ENCODE measurements at places on chromosomes 4 and X.

- DNase-seq: no peak
Measured at GRCh38 chr4:184267206-184267608, 49.5 kb upstream of the ENPP6 start.

GRCh38 chr4:60737858-60738257 lies 462.3 kb upstream of the ADGRL3 start:
- no peak for DNase-seq

- DNase-seq: no peak
Measured at GRCh38 chrX:53075011-53075410, 7.2 kb upstream of the TSPYL2 start.

- no peak for DNase-seq
Measured at GRCh38 chrX:47206316-47206715, 12.2 kb upstream of the CDK16 start.

DNA sequence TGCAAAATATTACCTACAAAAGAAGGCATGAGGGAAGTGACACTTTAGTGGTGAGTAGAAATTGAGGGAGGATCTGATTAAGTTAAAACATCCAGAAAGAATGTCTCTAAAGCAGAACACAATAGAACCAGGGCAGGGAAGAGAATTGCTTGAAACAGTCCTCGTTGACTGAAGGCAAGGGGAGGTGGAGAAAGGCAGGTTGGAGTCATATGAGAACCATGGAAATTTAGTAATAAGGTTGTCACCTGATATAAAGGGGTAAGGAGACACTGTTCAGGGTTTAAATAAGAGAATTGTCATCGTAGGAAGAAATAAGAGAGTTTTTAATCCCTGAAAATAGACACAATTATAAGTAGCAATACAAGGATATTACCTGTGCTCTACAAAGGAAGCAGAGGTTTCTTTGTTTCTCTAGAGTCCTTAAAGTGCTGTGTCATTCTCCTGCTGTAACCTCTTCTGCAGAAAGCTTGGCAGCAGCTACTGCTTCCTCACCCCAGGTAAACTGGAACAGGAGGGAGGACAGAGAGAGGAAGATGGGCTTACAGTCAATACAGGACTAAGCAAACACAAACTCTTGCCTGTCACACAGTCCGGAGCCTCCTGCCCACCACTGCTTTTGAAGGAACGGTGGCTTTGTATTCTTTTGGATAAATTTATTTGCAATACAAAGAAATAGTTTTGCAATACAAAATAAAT lies 258.4 kb downstream of the PPARGC1A start:
- no peak for DNase-seq

DNA sequence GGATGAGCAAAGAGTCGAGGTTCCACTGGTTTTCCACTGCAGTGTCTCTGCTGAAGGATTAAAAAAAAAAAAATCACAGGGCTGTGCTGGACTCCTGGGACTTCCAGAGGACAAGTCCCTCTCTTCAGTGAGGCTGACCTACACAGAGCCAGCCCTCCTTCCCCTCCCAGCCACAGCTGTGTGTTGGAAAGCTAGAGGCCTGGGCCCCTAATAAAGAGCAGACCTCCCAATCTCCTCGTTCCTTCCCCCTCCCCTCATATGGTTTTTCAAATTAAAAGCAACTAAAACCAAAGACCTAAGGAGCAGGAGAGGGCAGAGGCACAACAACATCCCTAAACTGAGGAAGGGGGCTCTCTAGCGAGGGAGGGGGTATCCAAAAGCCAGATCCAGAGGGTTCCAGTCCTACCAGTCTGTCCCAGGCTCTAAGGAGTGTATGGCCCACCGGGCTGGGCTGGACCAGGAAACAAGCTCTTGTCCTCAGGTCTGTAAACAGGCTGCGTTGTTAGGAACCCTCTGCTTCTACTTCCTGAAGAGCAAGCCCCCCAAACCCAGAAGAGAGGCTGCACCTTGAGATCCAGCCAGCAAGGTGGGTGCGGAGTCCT lies 4.0 kb upstream of the PDGFRA start:
- DNase-seq: no peak

DNA sequence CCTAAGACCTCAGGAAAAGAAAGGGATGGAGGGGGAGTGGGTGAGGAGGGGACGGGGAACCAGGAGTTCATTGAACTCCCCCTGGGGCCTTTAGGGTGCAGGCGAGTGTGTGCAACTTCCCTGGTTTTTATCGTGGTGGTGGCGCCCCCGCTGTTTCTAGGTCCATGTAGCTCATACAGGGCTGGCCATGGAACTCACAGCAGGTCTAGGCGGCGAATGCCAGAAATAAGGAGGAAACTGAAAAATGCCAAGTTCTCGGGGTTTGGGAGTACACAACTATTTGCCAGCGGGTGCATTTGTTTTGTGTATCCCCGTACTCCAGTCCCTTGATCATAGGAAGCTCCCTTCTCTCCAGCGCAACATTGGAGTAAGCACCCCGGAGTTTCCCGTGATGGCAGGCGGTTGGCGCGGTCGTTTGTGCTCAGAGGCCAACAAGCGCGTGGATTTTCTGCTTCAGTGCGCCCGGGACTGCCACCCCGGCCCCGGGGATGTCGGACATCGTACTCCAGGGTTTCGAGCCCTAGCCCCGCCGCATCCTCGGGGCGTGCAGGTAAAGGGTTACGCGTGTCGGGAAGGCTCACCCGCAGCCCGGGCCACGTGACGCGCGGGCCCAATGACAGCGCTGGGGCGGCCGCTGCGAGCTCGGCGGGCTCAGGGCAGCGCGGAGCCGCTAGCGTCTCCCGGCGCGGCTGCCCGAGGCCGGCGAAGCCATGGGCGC lies 208.9 kb downstream of the NWD2 start:
- no peak for DNase-seq

GRCh38 chrX:24550166-24550565 lies 85.1 kb downstream of the PDK3 start:
- DNase-seq: no peak

DNA sequence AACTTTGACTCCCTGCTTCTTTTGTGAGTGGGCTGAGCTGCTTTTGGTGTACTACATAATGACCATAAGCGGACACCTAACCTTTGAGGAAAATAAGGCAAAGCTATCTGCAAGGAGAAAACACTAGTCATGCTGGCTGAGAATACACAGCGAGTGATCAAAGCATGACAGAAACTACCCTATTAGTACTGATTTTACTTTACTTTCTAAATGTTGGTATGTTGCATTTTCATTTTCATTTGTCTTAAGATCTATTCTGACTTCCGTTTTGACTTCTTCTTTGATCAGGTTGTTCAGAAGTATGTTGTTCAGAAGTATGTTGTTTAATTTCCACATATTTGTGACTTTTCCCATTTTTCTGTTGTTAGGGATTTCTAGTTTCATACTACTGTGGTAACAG lies 361.1 kb downstream of the TRAM1L1 start:
- DNase-seq: no peak

DNA sequence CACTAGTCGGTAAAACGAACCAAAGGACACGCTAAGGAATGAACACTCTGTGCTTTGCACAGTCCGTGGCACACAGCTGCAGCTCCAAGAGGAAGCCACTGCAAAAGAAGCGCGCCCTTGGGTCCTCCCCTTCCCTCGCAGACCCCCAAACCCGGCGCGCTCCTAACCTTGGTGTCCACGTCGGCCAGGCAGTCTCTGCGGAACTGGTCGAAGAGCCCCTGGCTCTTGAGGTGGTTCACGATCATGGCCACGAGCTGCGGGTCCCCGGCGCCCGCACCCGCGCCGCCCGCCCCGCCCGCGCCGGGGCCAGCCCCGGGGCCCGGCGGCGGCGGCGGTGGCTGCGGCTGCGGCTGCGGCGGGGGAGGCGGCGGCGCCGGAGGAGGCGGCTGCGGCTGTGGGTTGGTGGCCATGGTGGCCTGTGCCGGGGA lies 333 bp downstream of the BOD1L1 start:
- DNase-seq: no peak

DNA sequence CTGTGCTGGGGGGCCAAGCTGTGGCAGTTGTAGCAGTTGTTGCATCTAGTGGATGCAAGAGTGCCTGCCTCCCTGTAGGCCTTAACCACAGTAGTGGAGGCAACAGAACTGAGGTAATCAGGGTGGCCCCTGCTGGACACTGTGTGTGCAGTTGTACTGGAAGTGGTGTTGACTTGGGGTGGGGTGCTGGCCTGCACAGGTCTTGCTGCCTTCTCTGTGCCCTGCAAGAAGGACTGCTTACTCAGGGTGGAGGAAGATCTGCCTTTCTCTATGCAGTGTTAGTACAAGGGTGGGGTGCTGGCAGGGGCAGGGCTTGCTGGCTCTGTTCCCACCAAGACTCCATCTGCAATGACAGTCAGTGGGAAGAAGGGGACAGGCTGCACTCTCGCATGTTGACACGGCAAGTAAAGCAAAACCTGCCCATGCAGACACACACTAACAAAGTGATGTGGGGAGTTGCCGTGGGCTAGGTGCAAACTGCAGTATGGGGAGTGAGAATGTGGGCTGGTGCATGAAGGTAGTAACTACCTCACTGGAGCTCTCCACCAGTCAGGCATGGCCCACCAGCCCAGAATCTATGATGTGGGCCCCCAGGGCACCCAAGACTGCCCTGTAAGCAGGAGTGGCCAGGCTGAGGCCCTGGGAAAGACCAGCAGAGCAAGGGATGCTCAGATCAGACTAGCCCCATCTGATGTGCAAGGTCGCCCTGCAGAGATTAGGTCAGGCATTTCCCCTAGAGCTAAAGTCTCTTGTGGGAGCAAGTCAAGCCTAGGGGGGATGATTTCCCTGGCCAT lies 594.9 kb downstream of the TECRL start:
- no peak for DNase-seq

- no peak for DNase-seq
Measured at GRCh38 chrX:155246748-155247147, 17.5 kb downstream of the RAB39B start.

- no peak for DNase-seq
Measured at GRCh38 chrX:10011261-10011931, 44.2 kb downstream of the CLDN34 start.

DNA sequence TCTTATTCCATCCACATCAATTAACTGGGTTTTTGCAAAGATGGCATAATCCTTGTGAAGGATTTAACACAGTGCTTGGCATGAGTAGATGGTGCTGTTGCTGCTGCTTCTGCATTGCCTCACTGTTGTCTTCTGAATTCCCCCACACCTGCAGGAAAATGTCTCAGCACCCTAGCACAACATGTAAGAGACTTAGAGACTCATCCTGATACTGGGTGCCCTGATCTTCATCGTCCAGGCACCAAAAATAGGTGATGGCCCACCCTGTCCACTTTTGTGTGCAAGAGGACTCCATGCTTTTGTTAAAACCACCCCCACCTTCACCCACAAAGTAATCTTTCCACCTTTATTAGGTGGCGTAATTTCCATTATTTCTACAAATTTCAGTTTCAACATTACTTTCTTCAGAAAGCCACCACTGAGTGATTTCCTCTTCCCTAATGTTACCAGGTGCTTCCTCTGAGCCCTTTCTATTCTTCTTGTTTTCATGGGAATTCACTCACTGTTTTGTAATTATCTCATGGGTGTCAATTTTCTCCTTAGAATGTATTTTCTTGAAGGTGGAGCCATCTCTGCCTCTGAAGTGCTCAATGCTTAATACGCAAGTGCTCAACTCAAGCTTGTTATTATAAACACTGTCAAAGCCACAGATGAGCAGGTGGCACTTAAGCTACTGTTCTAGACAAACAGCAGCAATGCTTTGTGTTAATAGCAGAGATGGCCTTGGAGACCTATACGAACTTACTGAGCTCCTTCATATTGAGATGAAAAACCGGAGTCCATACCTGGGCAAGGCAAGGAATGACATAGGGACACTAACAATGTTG lies 89.5 kb downstream of the HS3ST1 start:
- DNase-seq: no peak

- DNase-seq: no peak
Measured at GRCh38 chr4:56226579-56226978, 160.7 kb downstream of the AASDH start.

- DNase-seq: no peak
Measured at GRCh38 chr4:41256740-41257256, at the start of gene UCHL1. TSS of gene UCHL1 (plus strand) at chr4:41256928. CDS start at chr4:41256977, 49 bp downstream.

GRCh38 chrX:30302956-30303355 lies 6.2 kb downstream of the NR0B1 start:
- no peak for DNase-seq

GRCh38 chr4:76212851-76213414 lies 691 bp downstream of the SCARB2 start:
- no peak for DNase-seq

DNA sequence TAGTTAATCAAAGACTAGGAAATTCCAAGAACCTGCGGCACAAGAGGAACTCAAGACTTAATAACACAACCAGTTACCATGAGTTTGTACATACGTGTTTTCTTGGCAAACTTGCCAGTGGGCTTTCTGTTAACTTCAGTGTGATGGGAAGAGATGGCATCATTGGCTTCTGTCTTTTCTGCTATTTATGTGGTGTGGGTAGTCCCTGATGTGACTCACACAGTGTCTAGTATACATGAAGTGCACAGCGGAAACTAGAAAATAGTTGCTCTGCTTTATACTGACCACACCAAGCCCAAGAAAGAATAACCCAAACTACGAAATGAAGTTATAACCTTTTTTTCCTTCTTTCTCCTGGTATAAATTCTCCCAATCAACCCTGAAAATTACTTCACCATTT lies 24.5 kb downstream of the DAPP1 start:
- no peak for DNase-seq
